ENCODE measurements at places on chromosomes 5 and 9.

- no peak for DNase-seq
Observed at GRCh38 chr5:79552984-79553383, 39.0 kb upstream of the HOMER1 start.

DNA sequence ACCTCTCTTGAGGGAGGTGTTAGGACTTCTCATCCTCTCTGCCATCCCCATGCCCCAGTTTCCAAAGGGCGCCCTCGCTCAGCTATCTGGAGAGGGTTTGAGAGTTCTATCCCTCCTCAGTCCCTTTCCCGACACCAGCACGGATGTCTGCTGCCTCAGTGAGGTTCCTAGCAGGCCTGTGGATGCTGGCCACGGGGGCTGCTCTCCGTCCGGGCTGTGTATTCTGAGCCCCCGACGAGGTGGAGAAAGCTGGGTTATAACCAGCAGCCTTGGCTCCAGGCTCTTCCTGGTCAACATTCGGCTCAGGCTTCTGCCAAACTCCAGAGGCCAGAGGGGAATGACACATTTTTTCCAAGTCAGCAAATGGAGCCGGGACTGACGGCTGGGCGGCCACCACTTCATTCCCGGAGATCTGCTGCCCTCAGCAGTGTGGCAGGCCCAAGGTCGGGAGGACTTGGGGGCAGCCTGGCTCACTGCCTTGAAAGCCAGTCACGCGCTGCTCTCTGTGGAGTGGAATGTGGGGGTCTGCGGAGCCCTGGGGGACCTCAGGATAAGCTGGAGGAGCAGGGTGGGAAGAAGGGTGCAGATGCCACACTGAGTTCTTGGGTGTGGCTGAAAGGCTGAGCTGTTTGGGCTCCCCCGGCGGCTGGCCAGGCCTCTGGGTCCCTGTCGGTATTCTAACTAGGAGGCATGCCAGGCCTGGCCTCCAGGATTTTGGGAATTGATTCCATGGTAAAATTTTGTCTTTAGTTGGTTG, 27.4 kb downstream of the PTPA start:
- DNase-seq, result no peak

GRCh38 chr5:68918306-68918705, 175.5 kb upstream of the SLC30A5 start:
- no peak for DNase-seq

DNA sequence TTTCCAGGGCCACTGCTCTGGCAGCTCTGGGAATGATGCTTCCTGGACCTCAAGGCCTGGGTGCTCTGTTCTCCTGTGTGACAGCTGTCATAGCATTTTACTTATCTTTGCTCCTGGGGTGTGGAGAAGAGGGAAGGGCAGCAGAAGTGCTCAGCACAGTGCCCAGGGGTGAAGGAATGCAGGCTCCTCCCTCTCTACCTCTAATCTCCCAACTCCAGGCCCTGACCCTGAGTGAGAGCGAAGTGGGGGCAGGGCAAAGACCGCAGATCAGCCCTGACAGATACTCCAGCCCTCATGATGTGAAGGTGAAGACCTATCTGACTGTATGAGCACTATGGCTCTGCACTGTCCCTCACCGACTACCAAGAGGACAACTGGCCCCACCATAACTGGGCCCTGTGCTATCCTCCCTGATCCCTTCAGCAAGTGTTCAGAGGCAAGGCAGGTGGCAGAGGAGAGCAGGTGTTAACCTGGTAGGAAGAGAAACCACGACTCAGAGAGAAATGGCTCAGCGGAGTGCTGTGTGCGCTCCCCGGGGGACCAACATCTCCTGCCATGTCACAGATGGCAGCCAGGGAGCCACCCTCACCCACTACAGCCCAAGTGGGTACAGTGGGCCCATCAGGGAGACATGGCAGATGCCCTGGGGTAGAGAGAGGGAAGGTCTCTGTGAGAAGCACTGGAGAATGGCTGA, 16.8 kb downstream of the ACSL6 start:
- DNase-seq, result no peak

- no peak for DNase-seq
Observed at GRCh38 chr9:134424818-134425217, 98.6 kb downstream of the RXRA start.

DNA sequence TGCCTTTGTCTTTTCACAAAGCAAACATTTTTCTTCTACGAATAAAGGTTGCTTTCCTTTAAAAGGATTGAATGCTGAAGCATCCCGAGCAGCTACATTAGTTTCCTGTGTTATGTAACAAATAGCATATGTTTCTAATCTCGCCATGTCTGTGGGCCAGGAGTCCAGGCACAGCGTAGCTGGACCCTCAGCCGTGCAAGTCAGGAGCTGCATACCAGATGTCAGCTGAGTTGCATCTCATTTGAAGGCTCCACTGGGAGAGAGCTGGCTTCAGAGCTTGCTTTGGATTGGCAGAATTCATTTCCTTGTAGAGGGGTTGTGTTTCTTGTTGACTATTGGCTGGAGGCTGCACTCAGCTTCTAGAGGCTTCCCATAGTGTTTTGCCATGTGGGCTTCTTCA, 16.0 kb upstream of the GOLPH3 start:
- DNase-seq, result no peak

- no peak for DNase-seq
Observed at GRCh38 chr5:141875795-141876627, 2.2 kb downstream of the PCDH1 start.

All from NCI-H1092 treated with DMSO at 0.1 percent for 48 hours (cell line).